Stimulated activated CD8-positive, alpha-beta memory T cell treated with anti-CD3 and anti-CD28 coated beads, Interleukin-12 subunit alpha, Interleukin-12 subunit beta, amount 100 ng/mL, for 1 hour (primary cell): ENCODE measurements at places on chromosomes 1 and 21.

DNA sequence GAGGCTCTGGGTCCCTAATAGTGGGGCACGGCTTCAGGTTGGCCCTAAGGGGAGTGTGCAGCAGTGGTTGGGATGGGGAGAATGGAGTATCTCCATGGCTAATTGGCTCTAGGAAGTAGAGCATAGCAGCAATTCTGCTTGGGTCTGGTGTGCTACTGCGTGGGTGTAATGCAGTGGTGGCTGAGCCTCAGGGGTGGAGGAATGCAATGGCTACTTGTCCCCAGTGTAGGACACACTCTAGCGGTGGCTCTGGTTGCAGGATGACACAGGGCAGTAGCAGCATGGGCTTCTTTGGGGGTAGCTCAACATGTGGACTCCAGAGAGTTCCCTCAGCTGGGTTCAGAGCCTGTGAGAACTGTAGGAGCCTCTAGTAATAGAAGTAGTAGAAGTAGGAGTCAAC lies 91.2 kb upstream of the FAM78B start:
- DNase-seq = no peak

GRCh38 chr1:20521960-20522861 lies 14.3 kb upstream of the MUL1 start:
- DNase-seq = peak; percentile 46

DNA sequence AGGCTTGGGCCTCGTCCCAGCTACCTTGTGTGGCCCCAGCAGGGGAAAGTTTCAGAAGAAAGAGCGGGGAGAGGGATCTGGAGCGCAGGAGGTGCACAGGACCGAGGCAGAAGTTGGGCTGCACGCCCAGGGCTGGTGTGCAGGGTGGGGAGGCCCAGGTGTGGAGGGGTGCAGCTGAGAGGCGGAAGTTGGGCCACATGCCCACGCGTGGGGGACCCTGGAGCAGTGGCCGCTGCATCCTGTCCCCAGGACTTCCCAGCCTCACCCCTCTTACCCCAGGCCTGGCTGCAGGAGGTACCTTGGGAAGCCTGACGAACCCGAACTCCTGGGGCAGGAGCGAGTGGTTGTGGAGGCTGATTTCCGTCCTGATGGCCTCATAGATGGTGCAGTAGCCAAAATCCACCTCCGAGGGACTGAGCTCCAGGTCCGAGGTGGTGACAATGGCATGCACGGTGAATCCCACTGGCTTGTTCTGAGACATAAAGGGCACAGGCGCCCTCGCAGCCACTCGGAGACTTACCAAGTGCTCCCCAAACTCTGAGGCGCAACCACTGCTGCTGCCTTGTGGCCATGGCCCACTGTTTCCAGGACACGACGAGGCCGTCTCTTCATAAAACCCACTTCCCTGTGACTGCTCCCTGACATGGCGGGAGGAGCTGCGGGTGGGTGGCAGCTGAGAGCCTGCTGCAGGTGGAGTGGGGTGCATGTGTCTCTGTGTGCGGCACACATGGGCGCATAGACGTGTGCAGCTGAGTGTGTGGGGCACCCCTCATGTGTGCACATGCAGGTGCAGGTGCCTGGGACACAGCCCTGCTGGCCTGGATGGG lies 20.4 kb upstream of the TMEM52 start:
- no peak for DNase-seq

DNA sequence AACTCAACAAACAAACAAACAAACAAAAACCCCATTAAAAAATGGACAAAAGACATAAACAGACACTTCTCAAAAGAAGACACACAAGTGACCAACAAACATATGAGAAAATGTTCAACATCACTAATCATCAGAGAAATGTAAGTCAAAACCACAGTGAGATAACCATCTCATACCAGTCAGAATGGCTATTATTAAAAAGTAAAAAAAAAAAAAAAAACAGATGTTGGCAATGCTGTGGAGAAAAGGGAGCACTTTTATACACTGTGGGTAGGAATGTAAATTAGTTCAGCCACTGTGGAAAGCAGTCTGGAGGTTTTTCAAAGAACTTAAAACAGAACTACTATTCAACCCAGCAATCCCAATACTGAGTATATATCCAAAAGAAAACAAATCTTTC lies 94.7 kb downstream of the PLPP3 start:
- DNase-seq = no peak

DNA sequence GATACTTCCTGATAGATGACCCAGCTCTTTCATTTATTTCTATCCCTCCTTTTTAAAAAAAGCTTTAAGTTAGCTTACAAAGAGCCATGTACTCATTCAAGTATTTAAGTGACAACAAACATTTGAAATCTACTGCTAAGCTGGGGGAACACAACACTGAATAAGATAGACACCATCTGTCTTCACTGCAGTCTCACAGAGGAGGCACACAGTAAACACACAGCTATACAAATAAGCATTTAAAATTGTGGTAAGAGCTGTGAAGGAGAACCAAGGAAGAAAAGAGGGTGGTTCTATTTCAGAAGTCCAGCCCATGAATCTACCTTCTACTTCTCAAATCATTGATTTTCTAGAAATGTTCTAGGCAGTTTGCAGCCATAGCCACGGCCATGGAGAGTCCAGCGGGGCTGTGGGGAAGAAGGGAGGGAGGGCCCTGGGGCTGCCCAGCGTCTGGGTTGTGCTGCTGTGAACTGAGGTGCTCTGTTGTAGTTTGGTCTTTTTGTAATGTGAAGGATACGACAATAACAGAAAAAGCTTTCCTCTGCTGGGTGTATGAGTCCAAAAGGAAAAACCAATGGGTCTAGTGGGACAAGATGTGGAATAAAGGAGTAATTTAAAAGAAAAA lies 28.2 kb downstream of the PRDM2 start:
- no peak for DNase-seq

GRCh38 chr1:19439464-19440171 lies 45.7 kb downstream of the CAPZB start:
- no peak for DNase-seq

GRCh38 chr1:23868557-23869016 lies 497 bp upstream of the FUCA1 start:
- no peak for DNase-seq

DNA sequence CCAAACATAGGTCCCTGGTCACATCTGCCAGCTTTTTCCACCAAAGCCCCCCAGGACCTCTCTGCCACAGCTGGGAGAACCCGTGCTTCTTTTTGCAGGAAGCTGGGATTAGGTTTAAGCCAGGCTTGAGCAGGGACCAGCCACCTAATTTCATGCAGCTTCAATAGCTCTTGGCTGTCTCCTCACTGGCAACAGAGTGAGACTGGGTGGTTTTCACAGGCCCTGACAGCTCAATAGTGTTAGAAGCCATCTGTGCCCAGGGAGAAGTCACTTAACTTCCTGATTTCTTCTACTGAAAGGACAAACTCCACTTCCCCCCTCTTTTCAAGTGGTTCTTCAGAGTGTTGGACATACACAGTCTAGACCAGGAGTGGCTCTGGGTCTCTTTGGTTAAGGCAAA lies 20.4 kb upstream of the SRSF4 start:
- DNase-seq = no peak

GRCh38 chr1:100734676-100735075 lies 15.1 kb downstream of the VCAM1 start:
- no peak for DNase-seq

DNA sequence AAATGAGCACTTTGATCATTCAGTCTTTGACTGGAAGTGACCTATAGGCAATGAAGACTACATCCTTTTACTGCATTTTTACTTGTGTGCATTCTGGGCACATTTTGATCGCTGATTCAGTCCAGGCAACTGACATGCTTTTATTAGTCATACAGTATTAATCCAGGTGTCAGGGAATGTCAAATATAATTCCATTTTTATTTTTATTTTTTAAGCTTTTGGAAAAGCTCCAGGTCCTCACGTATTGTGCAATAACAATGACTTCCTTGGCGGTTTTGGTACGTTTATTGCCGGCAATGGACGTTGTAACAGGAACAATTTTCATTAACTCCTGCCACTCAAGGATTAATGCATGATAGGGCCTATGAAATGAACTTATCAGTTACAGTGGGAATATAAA lies 302.6 kb upstream of the PTBP2 start:
- DNase-seq = no peak

DNA sequence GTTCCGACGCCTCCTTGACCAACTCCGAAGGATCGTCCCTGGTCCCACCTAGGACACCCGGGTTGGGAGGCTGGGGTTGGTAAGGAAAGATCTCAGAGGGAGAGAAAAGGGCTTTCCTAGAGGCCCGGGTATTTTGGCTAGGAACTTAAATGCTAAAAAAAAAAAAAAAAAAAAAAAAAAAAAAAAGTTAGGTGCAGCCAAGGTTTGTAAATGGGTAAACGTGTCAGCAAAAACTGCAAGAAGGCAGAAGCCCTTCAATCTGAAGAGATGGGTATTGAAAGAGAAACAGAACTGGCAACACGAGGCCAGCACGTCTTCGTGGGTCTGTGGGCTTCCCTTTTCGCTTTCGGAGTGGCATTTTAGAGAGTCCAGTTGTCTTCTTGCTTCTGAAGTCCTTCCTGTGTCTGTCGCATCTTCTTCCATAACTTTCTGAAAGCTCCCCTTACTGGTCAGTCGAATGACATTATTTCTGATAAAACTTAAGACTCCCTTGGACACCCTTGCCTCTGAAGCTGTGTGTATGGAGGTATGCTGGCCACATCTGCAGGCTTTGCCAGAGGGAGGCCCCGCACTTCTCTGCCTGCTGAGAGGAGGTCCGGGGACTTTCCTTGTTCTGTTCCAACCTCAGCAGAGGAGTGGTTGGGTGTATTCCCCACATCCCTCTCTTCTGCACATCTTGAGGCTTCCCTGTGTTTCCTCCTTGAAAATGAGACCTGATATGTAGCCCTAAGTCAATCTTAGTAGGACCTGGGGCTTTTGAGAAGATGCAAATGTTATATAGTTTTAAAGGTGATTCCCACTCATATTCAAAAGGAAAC lies 745 bp downstream of the RCSD1 start:
- no peak for DNase-seq
